HuH-7 (cell line): ENCODE measurements at places on chromosomes 13 and 19.
A peak's percentile ranks its signal among the peaks of the same experiment; 100 is the strongest.

- DNase-seq, result no peak
Observed at GRCh38 chr13:75872980-75873379, 236.8 kb downstream of the LMO7 start.

DNA sequence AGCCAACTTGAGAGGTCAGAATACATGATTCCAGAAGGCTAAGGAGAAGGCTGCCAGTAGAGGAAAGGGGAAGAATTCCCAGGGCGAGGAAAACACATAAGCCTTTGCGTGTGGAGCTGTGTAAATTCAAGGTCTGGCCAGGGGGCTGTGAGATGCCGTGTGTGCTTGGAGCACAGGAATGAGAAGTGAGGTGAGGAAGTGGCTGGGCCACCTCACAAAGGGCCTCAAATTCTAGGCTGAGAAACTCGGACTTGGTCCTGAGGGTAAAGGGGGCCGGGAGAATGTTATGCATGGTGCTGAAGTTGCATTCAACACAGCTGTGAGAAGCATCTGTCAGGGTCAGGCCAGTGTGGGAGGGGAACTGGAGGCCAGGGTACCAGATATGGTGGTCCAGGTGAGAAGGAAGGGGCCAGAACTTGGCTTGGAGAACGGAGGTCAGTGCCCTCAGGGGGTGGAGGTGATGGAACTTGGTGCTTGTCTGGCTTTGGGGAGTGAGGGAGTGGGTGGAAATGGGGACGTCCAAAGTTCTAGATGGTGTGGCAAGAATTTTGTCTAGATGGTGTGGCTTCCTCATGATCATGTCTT, 4.9 kb upstream of the ZNF580 start:
- DNase-seq, result no peak

- DNase-seq, result no peak
Observed at GRCh38 chr13:112771139-112771876, 81.5 kb downstream of the ATP11A start.

- peak; percentile 96 for DNase-seq
Observed at GRCh38 chr19:18846862-18847548, 15.2 kb downstream of the UPF1 start.

GRCh38 chr13:27822258-27822872, 30.1 kb downstream of the GSX1 start:
- DNase-seq, result no peak

DNA sequence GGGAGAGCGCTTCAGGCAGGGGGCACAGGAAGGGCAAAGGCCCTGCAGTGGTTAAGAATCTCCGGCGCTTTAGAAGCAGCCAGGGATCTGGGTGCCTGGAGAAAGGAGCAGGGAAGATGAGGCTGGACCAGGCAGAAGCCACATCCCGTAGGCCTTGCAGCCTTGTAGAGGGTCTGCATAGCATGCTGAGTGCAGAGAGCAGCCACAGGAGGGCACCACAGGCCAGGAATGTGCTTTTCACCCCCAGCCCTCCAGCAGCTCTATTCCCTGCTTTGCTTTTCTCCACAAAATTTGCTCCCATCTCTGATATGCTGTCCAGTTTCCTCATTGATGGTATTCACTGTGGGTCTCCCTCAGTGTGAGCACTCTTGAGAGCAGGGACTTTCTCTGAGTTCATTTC, 5.7 kb downstream of the WDR62 start:
- peak; percentile 84 for DNase-seq

DNA sequence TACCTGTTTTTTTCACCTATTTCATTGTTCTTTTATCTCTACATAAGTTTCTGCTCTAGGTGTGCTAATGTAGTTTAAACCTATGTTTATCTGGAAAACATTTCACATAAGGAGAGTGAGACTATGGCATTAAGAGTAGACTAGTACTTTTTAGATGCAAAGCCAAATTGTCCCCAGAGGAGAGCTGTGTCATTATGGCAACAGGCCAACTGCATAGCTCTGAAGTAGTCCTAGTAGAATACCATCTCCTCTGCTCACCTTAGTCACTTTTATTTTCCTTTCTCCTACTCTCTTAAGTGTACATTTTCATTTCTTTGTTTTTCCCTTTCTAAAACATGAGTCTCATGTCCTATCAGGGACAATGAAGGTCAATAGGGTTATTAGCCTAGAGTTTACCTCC, 123.1 kb downstream of the ITGBL1 start:
- no peak for DNase-seq

DNA sequence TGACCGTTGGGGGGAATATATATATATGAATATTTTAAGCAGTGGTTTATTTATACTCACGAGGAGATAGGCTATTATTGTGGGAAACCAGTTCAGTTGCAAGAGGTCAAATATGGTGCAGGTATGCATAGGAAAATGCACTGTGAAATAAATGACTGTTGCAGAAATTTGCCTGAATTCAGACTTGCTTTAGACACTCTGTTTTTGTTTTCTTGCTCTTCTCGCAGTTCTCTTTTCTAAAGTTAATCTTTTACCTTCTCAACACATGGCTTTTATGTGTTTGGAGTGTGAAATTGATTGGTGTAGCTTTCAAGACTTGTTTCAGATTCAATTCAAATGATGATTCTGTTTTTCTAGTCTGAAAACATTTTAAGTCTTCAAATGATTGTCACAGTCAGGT, 109.7 kb downstream of the LRCH1 start:
- no peak for DNase-seq

- DNase-seq, result no peak
Observed at GRCh38 chr13:93039131-93039530, 187.5 kb upstream of the GPC6 start.

- peak; percentile 26 for DNase-seq
Observed at GRCh38 chr13:43132257-43132656, 108.9 kb downstream of the DNAJC15 start.

DNA sequence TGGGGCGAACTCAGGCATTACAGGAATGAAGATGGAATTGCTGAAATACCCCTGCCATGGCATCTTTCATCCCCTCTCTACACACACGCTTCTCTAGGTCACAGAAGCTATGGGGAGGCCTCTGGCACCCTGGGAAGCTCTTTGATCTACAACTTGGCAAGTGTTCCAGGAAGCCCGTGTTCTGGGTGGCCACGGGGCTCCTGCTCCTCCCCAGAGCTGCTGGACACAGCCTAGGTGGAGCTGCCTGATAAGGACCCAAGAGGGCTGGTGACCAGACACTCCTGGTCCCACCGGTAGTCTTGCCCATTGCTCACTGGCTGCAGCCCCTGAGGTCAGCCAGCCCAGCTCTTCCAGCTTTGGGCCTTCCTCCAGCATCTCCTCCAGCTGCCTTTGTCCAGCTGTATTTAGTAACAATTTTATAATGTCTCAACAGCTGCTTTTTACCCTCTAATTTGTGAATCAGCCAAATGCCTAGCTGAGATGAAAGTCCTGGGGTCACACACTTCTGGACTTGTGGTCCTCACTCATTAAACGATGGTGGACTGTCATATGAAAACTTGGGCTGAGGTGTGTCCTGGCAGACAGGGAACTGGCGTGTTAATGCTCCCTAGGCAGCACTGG, 72.8 kb upstream of the SPATA13 start:
- DNase-seq, result no peak
